Osteoblast (primary cell): ENCODE measurements at places on chromosomes 3 and 15. TPM values are rescaled to one million over a fixed set of nuclear protein-coding genes. Genes with fewer than 3 reads are reported as not detected.

The TEX55 gene
- not detected in 2 replicates for total RNA-seq

The SEMA3B gene
- total RNA-seq = 5.9 and 10.1 TPM in 2 replicates

The PRTG gene
- 4.7 and 5.6 TPM in 2 replicates for total RNA-seq

The FHIT gene
- 2.4 and 3.3 TPM in 2 replicates for total RNA-seq

The MON1A gene
- total RNA-seq = 13.0 and 14.1 TPM in 2 replicates

The SAMMSON gene
- not detected in 2 replicates for total RNA-seq
